ENCODE measurements at places on chromosomes 6 and 20.

- DNase-seq, result no peak
Measured at GRCh38 chr6:7680393-7681075, 45.4 kb upstream of the BMP6 start.

DNA sequence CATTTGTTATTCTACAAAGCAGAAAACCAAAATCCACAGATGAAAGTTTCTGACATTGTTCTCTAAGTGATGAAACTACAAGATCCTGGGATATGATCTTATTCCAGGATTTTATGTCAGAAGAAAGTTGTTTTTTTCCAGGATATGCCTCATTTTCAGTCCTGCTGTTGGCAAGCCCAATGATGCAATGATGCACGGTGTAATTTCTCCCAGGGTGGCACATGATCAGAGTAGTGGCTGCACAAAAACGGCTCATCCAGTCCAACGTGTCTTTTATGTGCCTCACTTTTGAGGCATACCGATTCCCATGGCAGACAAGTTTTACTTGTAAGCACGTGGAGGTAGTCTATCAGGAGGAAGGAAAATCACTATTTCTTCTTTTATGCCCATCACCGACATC, 302.3 kb upstream of the JAG1 start:
- no peak for DNase-seq

- no peak for DNase-seq
Measured at GRCh38 chr6:157596461-157596860, 215.5 kb downstream of the ZDHHC14 start.

DNA sequence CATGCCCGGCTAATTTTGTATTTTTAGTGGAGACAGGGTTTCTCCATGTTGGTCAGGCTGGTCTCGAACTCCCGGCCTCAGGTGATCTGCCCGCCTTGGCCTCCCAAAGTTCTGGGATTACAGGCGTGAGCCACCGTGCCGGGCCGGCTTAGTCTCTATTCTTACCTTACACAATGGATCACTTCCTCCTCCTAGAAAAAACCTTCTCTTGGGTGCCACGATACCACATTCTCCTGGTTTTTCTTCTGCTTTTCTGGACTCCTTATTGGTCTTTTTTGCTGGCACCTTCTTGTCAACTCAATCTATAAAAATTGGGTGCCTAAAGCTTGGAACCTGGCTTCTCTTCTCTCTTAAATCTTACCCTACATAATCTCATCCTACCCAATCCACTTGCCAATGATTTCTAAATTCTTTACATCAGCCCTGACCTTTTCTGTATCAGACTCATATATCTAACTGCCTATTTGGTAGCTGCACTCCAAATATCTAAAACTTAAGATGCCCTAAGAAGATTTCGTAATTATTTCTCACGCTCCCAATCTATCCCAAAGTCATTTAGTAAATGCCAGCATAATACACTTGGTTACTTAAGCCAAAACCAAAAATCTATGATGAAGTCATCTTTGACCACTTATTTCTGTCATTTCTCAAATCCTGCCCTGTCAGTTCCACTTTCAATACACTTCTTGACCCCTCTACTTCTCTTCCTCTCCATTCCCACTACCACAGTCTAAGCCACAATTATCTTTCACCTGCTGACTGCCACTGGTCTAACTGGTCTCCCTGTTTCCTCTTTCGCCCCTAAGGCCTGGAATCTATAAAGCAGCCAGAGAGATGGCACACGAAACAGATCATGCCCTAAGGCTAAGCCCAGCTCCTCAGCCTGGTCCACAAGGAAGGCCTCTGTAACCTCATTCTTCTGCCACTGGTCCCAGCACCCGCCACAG, 43.2 kb downstream of the ELMO2 start:
- DNase-seq, result peak; percentile 27

DNA sequence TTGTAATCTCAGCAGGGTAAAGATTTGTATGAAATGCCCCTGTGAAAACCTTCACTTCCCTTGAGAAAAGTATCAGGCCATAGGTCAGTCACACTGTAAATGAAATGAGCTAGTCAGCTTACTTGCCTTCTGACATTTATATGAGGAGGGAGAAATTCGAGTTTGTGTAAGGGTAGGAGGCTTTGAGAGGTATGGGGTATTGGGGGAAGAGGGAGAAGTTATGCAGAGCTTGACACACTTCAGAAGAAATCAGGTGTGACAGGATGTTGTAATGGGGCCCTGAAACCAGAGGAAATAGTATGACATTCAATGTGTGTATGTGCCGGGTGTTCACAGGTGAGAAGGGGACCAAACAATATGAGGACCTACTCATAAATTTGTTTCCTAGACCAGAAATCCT, 64.2 kb upstream of the CCN6 start:
- DNase-seq, result no peak

GRCh38 chr6:1810880-1811279, 201.2 kb downstream of the FOXC1 start:
- DNase-seq, result no peak

GRCh38 chr6:313917-314316, 21.6 kb downstream of the DUSP22 start:
- DNase-seq, result no peak

All from pons (tissue), 1 donor.